ENCODE measurements at places on chromosomes 12 and 14. TPM values are rescaled to one million over a fixed set of nuclear protein-coding genes. Genes with fewer than 3 reads are reported as not detected.

The KCNK10 gene
- total RNA-seq = 0.97 TPM

- peak; percentile 86 for DNase-seq
These were observed 500 bp downstream of the GPR137C start for GRCh38 chr14:52553002-52553670.

DNA sequence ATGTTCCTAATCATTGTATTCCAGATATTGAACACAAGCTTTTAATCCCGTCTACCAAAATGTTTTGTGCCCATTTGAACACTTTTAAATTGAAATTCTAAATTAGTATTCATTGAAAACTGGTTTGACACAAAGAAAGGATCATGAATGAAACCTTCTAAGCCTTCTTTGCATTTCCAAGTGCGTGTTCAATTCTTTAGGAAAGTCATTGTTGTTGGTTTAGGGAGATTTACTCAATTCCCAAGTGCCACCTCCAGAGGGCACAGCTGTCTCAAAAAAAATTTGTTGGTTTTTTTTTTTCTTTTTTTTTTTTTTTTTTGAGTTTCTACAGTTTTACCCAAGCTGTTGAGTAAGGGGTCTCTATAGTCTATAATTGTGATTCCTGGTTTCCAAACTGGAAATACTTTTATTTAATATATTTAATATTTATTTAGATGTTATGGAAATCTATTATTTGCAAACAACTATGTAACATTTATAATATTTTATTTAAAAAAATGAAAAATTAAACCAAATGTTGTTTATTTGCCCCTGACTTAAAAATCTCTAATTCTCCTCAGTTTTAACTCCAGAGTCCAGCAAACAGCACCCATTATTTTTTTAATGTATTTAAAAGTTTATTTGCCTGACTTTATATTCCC, 79.9 kb downstream of the NEDD1 start:
- DNase-seq = peak; percentile 72

DNA sequence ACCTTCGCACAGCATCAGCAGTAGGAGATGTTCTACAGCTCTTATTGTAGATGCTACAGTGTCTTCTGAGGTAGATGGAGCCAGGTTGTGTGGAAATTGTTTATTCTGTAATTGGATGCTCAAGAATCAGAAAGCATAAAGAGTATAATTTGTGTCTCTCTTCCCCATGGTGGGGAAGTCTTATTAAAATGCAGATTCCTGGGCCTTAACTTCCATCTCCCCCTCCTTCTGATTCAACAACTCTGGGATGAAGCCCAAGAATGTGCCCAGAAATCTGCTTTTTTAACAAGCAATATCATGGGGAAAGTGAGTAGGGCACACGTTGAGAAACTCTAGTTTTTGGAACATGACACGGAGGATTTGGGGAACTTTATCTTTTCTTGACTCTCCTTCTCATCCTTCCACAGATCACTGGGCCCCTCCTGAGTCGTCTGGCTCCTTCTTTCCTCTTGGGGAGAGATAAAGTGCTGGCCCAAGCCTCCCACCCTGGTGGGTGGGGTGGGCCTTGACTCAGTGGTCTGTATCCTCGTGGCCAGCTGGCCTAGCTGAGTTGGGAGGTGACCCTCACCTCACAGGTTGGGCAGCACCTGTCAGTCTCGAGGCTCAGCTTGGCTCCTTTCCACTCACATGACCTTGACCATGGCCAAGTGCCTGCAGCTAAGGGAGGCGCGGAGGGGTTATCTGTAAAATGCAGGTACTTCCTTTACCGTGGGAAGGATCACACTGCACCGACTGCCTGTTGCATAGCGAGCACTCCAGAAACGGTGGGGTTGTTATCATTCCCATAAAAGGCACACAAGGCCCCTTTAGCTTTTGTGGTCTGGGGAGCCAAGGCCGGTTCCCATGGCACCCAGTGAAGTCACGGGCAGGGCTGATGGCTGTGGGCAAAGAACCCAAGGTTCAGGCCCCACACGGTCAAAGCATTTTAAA, 141.9 kb downstream of the CHST11 start:
- DNase-seq = no peak

The POTEM gene
- total RNA-seq = not detected

- no peak for DNase-seq
These were observed 52.1 kb downstream of the IRF2BPL start for GRCh38 chr14:76976240-76977005.

The ADCY6 gene
- total RNA-seq = 58.6 TPM

DNA sequence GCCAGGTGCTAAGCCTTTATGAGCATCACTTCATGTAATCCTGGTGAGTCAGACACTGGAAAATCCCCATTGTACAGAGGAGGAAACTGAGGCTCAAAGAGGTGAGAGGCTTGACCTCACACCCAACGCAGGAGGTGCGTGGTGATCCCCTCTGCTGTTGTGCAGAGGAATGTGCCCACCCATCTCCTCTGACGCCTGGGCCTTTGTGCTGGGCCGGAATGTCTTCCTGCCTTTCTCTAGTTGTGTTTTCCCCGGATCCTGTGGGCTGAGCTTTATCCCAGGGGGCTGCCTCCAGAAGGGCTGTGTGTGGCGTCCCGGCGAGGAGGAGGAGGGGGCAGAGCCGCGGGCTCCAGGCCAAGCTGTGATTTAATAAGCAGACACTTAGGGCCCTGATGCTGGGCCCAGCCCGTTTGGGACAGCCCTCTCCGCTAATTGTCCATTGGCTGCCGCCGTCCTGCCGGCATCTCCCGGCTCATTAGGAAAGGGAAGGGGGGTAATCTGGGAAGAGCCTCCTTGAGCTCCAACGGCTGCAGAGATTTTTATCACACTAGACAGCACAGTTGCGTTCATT, 653.6 kb downstream of the MED13L start:
- peak; percentile 80 for DNase-seq

DNA sequence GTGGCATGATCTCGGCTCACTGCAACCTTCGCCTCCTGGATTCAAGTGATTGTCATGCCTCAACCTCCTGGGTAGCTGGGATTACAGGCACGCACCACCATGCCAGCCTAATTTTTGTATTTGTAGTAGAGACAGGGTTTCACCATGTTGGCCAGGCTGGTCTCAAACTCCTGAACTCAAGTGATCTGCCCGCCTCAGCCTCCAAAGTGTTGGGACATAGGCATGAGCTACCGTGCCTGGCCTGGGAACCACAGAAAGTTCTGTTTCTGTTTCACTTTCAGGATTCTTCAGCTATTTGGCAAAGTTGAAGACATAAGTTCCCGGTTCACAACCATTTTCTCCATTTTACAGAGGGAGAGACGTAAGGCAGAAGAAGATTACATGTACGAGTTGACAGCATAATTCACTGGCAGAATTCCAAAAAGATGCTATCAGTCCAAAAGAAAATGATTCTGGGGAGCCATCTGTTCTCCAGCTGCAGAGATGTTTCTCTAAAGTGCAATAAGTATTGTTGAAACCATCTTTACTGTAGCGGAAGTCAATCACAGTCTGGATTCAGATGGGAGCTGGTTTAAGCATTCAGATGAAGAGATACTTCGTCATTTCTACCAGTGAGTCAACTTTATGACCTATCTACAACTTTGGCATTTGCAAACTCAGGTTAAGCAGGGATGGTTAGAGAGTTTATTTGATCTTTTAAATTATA, 8.1 kb upstream of the RNF34 start:
- no peak for DNase-seq

The CCDC177 gene
- 4.0 TPM for total RNA-seq

The TPPP2 gene
- 0.70 TPM for total RNA-seq

The DDX47 gene
- total RNA-seq = 92.3 TPM

DNA sequence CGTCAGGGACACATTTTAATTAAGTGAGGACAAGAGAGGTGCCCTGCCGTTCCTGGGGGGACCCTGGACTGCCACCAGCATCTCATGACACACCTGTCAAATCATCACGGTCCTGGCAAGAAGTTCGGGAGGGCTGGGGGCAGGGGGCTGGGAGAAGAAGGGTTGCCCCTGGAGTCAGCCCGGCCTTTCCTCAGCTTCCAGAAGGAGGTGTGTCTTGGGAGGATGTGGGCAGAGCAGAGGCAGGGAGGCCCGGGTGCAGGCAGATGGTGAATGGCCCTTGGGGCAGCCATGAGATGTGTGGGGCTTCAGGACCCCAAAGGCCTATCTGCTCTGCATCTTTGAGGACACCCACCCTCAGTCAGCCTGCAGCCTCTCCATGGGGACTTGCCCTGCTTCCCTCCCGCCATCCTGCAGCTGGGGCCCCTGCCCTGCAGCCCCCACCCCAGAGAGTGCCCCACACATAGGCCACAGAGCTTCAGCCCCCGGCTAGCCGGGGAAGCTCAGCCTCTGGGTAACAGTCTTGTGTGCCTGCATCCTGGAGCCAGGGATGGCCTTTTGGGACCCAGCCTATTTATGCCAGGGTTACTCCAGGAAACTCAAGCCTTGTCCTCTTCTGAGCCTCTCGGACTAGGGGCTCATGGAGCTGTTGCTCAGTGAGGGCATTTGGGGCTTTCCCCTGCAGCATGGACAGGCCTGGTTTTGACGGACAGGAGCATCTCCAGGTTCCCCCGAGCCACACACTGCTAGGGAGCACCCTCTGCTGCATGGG, 178.5 kb downstream of the KIF26A start:
- peak; percentile 33 for DNase-seq

The HPD gene
- 0.95 TPM for total RNA-seq

GRCh38 chr12:92059960-92060359, 85.7 kb downstream of the BTG1 start:
- no peak for DNase-seq

The SLC25A47 gene
- not detected for total RNA-seq

- no peak for DNase-seq
These were observed 20.1 kb downstream of the NID2 start for GRCh38 chr14:52048641-52049204.

DNA sequence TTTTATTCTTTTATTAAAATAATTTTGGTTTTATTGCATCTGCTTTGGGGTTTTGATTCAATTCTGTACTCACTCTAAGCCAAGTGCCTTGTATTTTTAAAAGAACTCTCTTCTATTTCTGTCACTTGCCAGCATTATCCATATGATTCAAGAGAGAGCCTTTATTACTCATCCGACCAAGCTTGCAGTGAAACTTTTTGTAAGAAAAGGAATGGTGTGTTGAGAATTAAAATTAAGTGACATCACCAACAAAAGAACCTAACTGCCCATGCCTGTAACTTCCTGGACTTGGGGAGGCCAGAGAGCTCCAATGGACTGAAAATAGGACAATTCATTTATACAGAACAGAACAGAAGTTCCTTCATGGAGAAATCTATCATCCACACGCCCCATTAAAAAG, 52.1 kb downstream of the GALNT4 start:
- DNase-seq = no peak

DNA sequence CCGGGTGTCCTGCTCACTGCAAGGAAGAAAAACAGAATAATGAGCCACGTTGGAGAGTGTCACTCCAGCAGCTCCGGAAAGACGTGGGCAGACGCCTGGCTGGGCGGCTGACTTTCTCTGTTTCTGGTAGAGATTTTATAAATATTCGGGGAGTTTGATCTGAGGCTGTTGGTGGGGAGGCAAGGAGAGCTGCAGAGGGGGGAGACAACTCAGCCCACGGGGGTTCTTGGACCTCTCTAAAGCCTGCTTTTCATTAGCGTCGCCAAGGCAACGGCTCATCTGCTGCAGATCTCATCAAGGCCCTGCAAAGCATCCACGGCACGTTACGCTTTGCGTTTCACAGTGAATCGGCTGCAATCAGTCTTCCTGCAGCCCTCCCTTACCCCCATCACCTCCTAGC, 207.2 kb downstream of the ZFP36L1 start:
- no peak for DNase-seq

DNA sequence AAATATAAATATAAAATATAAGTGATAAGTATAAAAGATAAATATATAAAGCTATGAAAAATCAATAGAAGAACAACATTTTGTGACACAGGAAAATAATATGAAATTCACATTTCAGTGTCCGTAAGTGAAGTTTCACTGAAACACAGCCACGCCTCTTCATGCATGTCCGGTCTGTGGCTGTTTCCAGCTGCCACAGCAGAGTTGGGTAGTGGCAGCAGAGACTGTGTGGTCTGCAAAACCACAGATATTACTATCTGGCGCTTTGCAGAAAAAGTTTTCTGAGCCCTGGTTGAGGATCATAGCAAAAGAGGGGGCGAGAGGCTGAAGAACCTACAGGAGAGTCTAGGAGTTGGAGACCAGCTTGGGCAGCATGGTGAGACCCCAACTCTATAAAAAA, 780 bp downstream of the SERPINA4 start:
- DNase-seq = no peak

DNA sequence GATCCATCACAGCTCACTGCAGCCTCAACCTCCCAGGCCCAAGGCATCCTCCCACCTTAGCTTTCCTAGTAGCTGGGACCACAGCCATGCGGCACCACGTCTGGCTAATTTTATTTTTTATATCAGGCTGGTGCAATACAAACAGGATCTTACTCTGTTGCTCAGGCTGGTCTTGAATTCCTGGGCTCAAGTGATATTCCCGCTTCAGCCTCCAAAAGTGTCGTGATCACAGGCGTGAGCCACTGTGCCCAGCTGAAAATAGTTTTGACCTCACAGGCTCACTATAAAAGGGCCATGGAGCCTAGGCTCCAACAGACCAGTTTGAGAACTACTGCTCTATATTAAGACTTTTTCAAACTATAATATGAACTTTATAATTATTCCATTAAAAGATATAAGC, 37.3 kb downstream of the SNX6 start:
- no peak for DNase-seq

GRCh38 chr12:43214166-43214565, 337.8 kb downstream of the ADAMTS20 start:
- DNase-seq = no peak

Measured in endodermal cell (in vitro differentiated cells).